Eye (tissue), 1 donor: ENCODE measurements at places on chromosomes 7 and 10.

DNA sequence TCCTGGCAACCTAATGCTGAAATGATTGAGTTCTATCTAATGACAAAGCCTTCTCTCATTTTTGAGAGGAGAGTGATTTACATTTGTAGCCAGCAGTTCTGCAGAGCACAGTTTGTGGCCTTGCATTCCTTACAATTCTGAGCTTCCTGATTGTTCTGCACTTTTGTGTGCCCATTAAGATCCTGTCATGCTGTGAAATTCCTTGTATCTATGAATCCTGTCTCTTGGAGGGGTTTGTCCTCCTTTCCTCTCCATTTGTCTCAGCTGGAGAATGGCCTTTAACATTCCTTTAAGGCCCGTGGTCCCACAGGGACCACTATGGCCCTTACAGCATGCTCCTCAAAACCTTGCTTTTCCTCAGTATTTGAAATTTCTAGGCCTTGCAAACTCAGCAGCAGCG is 10.4 kb downstream of the KLHL7 start:
- DNase-seq: peak; percentile 58

DNA sequence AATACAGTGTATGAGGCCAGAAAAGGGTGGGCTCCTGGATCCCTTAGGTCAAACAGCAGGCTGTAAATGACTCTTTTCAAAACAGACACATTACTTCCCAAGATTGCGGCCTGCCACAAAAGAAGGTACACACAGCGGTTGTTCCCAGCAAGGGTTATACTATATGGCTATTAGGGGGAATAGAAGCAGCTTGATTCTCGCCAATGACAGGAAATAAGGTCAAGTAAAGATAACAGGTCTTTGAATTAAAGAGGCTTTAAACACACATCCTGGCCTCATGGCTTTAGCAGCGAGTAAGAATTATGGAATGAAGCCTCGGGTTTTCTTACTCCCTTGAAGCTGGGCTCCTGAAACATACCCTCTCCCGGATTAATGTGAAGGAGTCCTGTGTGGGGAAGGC is 58.3 kb downstream of the CYP26A1 start:
- no peak for DNase-seq

GRCh38 chr7:45884136-45884535 is 4.2 kb upstream of the IGFBP1 start:
- DNase-seq: no peak

- no peak for DNase-seq
Measured at GRCh38 chr7:79453266-79453557, 255 bp downstream of the MAGI2 start.

DNA sequence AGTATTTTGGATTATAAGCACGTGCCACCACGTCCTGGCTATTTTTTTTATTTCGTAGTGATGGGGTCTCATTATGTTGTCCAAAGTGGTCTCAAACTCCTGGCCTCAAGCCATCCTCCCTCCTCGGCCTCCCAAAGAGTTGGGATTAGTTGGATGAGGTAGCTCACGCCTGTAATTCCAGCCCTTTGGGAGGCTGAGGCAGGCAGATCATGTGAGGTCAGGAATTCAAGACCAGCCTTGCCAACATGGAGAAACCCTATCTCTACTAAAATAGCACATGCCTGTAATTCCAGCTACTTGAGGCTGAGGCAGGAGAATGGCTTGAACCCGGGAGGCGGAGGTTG is 21.8 kb upstream of the YWHAG start:
- no peak for DNase-seq

DNA sequence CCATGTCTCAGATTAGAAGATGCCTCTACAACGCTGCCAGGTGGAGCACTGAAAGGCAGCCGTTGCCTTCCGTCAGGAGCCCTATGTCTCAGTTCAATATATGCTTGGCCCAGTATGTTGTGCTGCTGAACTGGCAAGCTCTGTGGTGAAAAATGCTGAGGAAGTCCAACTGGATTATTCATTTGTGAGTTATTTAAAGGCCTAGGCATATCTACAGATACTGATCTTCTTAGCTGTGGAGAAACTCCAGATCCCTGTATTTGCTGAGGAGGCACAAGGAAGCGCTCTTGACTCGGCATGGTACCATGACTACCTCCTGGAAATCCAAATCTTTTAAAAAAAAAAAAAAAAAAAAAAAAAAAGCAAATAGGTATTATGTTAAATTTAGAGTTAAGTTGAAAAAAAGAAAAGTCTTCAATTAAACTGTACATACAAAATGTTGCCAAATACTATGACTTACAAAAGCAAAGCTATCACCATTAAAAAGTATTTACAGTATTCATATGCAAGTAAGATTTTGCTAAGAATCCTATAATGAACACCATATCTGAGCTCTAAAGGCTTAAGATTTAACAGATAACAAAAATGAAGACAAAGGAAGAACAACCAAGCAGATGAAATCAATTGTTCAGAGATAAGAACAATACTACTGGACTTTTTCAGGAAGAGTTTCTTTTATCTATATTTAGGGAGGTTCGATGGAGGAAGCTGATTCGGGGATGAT is 152.4 kb downstream of the GALNT11 start:
- no peak for DNase-seq
